Progenitor cell of endocrine pancreas (in vitro differentiated cells): ENCODE measurements at places on chromosomes 12 and 14.

GRCh38 chr14:90727082-90727481 is 89.1 kb downstream of the TTC7B start:
- no peak for DNase-seq

GRCh38 chr12:84313323-84313675 is 599.3 kb downstream of the SLC6A15 start:
- DNase-seq = no peak

GRCh38 chr12:112498580-112498979 is 79.8 kb downstream of the PTPN11 start:
- no peak for DNase-seq

DNA sequence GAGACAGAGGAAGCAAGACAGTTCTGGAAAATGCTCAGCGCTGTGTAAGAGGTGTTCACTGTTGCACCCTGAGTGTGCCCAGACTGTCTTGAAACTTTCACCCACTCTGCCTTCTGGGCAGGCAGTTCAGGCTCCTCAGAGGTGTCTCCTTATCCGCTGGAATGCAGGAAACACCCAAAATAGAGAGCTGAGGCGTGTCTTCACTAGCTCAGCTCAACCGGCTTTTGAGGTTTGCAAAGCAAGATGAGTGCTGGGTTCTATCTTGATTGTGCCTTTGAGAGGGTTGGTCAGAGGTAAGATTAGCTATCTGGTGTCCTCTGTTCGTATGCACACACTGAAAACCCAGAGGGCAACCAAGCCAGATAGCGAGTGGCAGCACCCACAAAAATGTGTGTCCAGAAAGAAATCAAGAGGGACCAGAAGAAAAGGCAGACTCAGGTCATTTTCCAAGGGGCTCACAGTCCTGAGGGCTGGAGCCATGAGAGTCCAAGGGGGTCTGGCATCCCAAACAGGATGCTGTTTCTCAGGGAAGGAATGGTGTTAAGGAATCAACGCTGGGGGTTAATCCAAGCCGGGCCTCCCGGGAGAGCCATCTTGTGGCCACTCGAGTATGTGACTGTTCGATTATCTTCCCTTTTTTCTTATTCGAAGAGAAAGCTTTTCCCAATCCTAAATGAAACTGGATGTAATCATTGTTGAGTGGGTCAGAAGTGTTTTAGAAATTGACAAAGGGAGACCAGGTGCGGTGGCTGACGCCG is 47.1 kb downstream of the TBX3 start:
- no peak for DNase-seq

- no peak for DNase-seq
These were observed 90.0 kb downstream of the RIN3 start for GRCh38 chr14:92603309-92604242.
